ENCODE measurements at places on chromosomes 11 and 22.

DNA sequence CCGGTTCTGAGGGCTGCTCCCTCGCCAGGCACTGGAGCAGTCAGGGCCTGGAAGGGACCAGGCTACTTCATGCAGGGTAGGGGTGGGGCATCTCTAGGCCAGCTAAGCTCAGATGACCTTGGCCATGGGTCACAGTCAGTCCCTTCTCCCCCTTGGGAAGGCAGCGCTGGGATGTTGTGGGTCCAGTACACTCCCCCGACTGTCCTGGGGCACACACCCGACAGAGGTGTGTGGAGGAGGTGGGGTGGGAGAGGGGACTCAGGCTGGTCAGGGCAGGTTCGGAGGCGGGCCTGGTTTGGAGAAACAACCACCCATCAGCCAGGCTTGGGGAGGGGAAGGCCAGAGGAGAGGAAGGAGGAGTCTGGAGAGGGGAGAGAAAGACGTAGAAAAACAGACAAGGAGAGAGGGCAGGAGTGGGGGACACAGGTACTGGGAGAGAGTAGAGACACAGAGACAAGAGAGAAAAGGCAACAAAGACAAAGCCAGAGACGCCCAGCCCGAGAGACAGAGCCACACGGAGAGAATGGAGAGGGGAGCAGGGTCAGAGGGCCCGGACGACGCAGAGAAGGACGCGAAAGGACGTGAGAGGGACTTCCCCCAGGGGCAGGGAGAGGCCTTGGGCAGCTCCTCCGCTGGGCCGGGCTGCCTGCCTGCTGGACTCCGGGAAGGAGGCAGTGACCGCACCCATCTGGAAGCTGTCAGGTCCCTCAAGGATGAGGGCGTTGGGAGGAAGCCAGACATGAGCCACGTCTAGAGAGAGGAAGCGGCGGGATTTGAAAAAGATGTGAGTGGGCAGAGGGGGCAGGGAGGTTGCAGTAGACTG, 30.6 kb upstream of the TSKU start:
- DNase-seq, result no peak

DNA sequence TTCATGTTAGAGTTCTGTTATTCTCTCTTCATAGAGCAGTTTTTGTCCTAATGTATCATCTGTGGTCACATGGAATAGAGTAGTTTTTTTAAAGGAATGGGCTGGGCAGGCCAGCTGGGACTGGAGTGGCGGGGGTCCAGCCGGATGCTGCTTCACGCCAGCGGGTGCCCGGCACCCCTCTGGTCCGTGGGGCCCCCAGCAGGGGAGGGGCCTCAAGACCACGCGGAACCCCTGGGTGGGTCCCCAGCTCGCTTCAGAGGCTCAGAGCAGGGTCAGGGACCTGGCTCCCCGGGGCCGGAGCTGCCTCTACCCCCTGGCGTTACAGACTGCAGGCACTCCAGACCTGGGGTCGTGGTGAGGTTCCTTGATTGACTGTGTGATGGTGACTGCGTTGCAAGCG, 159.1 kb upstream of the HSD17B12 start:
- no peak for DNase-seq

DNA sequence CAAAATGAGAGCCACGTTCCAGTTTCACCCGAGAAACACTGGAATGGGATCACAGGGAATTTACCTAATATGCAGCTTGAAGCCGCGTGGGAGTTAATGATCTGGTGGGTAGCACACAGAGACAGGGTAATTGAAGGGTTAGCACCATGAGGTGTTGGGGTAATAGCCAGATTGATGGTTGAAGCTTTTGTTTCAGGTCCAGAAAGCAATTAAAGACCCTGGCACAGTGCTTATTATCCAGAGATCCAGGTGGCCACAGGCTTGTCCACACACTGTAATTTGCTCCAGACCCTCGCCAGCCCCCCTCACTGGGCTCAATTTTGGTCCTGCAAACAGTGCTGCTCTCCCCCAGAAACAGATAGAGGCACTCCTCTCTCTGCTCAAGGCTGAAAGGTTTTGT, 282.5 kb upstream of the ISX start:
- no peak for DNase-seq

DNA sequence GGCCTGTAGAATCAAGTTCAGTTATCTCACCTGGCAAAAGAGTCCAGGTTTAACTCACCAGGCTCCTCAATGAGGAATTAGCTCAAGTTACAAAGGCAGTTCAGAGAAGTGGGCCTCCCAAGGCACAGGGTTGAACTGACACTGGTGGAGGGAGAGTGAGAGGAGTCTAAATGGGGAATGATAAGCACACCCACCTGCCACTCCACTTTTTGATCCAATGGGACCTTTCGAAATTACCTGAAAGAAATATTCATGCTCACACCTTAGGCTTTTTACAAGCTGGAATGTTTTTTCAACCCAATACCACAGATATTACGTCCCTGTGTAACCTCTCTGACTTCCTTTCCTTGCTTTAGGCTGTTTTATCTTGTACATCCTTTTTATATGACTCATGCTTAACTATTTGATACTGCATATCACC, 642.7 kb upstream of the TENM4 start:
- DNase-seq, result no peak

- no peak for DNase-seq
Measured at GRCh38 chr11:109849946-109850345, 243.2 kb upstream of the ZC3H12C start.

GRCh38 chr22:41405588-41405987, 23.8 kb downstream of the TEF start:
- DNase-seq, result no peak

GRCh38 chr11:124602193-124602592, 9.0 kb upstream of the PANX3 start:
- no peak for DNase-seq

GRCh38 chr22:39349506-39349966, 255 bp upstream of the SYNGR1 start:
- DNase-seq, result no peak

DNA sequence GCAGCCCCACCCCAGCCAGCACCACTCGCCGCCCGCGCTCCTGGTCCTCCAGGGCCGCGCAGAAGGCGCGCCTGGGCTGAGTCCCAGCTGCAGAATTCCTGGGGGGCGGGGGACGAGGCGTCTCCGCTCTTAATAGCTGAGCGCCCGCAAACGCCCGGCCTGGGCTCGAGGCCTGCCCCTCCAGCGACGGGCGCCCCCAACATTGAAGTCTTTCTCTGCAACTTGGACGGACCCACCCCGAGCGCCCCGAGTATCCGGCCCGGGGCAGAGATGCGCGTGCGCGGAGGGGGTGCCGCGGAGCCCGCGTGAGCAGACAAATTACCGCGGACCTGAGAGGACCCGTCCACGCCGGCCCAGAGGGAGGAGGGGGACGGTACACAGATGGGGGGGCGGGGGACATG, 6.7 kb upstream of the SYT7 start:
- DNase-seq, result no peak

- DNase-seq, result no peak
Measured at GRCh38 chr11:123616505-123617198, 37.8 kb downstream of the SCN3B start.

- DNase-seq, result no peak
Measured at GRCh38 chr11:115104851-115105453, 399.3 kb downstream of the CADM1 start.

DNA sequence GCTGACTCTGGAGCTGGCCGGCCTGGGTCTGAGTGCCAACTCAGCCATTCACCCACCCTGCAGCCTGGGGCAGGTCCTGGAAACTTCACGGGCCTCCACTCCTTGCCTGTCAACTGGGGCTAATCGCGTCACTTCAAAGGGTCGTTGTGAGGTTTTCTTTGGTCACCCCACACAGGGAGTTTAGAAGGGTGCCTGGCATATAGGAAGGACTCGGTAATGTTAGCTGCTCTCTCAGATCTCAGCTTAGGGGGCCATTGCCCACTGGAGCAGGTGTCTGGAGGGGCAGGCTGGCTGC, 7.3 kb downstream of the INCENP start:
- DNase-seq, result no peak

GRCh38 chr11:128262463-128263345, 324.7 kb downstream of the ETS1 start:
- DNase-seq, result no peak

- DNase-seq, result no peak
Measured at GRCh38 chr11:122646549-122647340, 8.8 kb upstream of the UBASH3B start.

GRCh38 chr11:111736181-111736590, 30.0 kb downstream of the PPP2R1B start:
- DNase-seq, result no peak

DNA sequence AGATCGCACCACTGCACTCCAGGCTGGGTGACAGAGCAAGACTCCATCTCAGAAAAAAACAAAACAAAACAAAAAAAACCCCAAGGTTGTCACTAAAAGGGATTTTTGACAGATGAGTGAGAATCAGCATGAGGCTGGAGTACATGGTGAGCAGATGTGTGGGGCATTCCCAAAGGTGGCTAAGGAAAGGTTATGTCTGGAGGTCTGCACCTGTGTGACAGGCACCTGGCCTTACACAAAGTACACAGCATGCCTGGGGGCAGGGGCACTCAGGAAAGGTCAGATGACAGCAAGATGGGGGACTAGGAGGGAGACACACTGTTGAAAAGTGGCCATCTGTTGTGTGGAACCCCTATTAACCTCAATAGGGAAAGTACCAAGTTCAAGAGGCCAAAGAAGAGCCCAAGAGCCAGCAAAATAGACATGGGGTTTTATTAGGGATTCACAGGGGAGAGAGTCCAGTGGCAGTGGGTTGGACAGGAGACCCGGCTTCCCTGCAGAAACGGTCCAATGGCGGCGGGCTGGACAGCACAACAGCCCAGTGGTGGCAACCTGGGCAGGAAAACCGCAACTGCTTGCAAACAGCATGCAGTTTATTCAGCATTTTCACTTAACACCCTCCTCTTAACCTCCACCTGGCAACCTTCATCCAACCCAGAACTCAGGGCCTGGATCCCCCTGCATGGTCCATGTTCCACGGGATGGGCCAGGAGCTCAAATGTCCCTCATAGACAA, 101.1 kb downstream of the MICAL2 start:
- no peak for DNase-seq

GRCh38 chr11:66878474-66878873, 21.6 kb downstream of the LRFN4 start:
- DNase-seq, result no peak

DNA sequence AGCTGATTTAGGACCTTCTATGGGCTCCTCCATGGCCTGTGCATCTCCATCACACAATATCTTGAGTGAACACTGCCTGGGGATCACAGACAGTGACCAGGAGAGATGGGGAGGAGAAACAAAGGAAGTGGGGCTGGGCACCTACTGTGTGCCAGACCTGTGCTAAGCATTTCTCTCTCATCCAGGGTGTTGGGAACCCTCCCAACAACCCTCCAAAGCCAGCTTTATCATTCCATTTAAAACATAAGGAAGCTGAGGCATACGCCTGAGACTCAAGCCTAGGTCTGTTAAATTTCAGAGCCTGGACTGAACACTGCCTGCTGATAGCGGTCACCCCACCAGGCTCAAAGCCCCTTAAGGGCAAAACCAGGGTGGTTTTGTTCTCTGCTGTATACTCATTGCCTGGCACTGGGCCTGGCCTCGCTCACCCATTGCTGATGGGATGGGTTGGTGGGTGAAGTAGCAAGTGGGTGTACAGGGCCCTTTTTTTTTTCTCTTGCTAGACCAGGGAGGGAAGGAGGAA, 130.1 kb downstream of the MN1 start:
- DNase-seq, result no peak

DNA sequence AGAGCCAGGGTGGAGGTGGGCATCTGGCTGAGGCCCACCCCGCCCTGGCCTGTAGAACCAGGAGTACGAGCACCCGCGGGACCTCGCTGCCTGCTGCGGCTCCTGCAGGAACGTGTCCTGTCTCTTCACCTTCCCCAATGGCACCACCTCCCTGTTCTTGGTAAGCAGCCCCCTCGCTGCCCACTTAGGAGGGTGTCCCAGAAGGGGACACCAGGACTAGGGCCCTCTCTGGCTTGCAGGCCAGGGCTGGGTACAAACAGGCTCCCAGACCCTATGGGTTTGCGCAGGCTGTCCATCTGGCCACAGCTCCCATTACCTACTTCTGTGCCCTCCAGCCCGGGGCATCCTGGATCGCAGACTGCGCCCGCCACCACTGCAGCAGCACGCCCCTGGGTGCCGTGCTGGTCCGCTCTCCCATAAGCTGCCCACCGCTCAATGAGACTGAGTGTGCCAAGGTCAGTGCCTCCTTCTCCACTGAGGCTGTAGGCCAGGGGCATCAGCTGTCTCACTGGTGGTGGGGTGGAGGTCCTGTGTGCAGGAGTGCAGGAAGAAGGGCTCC, 77.5 kb upstream of the MYOD1 start:
- no peak for DNase-seq

DNA sequence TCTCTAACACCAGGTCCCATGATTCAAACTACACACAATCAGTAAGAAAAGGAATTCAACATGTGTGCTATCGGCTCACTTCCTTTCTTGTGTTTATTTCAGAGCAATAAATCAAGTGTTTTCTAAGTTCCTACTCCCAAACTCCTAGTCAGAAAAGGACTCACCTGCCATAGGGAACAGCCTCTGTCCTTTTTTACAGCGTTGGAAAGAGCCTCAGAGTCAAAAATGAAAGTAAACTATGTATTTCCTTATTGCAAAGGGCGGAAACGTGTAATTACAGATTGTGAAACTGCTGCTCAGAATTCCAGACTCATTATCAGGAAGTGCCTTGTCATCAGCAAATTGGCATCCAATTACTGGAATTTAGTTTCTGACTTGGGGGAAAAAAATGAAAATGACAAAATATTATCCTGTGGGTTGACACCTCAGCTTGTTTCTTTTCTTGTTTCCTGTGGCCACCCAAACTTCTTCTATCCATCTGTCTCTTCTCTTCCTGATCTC, at the start of gene CASP4:
Gene CASP4 (minus strand): TSS at position 220 of the 501 bp plus-strand sequence. CDS start 49 bp downstream, at position 171.
- DNase-seq, result peak; percentile 69

DNA sequence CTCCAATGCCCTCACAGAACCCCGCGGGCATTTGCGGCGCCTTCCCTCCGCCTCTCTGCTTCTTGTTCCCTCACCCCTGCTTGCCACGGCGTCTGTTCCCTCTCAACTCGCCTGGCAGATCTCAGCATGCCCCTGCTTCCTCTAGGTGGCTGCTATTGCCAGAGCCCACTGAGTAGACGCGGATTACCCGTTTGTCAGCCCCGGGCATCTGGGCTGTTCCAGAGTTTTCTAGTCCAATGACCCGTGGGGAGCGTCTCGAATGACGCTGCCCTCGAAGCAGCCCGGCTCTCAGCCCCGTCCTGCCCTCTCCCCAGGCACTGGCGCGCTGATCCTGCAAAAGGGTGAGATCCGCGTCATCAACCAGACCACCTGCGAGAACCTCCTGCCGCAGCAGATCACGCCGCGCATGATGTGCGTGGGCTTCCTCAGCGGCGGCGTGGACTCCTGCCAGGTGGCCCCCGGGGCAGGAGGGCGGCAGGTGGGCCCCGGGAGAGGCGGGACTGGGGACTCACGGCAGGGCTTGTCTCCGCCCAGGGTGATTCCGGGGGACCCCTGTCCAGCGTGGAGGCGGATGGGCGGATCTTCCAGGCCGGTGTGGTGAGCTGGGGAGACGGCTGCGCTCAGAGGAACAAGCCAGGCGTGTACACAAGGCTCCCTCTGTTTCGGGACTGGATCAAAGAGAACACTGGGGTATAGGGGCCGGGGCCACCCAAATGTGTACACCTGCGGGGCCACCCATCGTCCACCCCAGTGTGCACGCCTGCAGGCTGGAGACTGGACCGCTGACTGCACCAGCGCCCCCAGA, 49.7 kb downstream of the ST14 start:
- DNase-seq, result no peak
